ENCODE measurements at places on chromosomes 3 and 15. TPM values are rescaled to one million over a fixed set of nuclear protein-coding genes. Genes with fewer than 3 reads are reported as not detected.
A peak's percentile ranks its signal among the peaks of the same experiment; 100 is the strongest.

SLC24A5 gene
- not detected for total RNA-seq

DLEC1 gene
- not detected for total RNA-seq

TP63 gene
- under 0.01 TPM for total RNA-seq

- peak; percentile 85 for DNase-seq
Measured at GRCh38 chr15:58770519-58770856, 614 bp upstream of the MINDY2 start.

GRCh38 chr3:54653456-54654195, 274.2 kb downstream of the LRTM1 start:
- no peak for DNase-seq

- DNase-seq: no peak
Measured at GRCh38 chr15:43276563-43277200, 10.0 kb upstream of the TGM5 start.

DNA sequence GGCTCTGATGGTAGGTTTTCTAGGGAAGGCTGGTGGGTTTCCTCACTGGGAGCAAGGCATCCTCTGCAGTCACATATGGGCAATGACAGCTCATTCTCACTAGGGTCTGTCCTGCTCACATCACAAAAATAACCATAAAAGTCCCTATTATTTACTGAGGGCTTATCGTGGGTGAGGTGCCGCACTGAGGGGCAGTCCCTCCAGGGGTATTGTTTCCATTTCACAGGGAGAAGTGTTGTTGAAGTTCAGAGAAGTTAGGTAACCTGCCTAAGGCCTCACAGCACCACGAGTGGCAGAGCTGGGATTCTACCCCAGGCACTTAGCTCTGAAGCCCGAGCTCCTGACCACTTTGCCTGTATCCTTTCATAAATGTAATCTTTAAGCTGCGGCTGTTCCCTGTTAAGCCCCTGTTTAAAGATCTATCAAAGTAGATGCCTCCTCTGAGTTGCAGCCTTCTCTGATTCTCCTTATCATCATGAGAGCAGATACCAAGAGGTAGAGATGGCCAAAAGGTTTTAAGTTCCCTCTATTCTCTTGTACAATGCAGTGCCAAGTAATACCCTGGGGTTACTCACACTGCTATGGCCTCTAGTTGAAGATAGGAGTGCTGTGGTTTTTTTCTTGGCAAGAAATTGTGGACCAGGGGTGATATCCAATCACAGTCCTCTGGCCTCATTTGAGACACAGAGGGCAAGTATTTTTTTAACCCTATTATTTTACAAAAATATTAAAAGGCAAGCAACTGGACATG, 107.0 kb downstream of the RPLP1 start:
- no peak for DNase-seq

GRCh38 chr3:72150634-72151412, 365.9 kb upstream of the PROK2 start:
- DNase-seq: no peak

DNA sequence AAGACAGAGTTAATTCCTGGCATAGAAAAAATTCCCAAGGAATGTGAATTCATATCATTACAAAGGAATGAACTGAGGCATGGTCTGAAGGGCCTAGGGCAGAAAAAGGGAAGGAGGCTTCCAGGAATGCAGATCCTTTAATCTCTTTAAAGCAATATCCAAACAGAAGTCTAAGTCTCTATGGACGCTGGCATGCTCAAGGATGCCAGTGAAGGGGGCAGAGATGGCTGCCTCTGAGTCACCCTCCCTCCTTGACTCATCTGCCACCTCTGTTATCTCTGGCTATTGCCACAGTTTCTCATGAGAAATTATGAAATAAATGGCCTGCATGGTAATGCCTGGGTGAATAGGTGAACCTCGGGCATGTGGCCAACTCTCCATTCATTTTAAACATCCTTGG, 96.3 kb upstream of the BCL6 start:
- peak; percentile 71 for DNase-seq

Measured in fibroblast of villous mesenchyme (primary cell).